ENCODE measurements at places on chromosomes 16 and 17.

DNA sequence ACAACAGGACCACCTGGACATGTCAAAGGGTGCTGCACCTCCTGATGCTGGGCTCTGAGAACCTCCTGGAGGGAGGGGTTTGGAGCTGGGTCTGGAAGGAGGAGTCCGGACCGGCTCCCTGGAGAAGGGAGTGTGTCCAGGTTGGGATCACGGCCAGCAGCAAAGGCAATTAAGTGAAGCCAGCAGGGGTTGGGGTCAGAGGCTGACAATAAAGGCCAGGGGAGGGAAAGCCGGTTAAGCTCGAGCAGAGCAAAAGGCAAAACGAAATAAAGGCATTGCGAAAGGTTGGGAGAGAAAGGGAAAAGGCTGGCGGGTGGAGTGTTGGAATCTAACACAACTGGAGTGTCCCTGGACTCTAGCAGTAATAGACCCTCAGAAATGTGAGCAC, 992 bp upstream of the CACNG4 start:
- no peak for DNase-seq

DNA sequence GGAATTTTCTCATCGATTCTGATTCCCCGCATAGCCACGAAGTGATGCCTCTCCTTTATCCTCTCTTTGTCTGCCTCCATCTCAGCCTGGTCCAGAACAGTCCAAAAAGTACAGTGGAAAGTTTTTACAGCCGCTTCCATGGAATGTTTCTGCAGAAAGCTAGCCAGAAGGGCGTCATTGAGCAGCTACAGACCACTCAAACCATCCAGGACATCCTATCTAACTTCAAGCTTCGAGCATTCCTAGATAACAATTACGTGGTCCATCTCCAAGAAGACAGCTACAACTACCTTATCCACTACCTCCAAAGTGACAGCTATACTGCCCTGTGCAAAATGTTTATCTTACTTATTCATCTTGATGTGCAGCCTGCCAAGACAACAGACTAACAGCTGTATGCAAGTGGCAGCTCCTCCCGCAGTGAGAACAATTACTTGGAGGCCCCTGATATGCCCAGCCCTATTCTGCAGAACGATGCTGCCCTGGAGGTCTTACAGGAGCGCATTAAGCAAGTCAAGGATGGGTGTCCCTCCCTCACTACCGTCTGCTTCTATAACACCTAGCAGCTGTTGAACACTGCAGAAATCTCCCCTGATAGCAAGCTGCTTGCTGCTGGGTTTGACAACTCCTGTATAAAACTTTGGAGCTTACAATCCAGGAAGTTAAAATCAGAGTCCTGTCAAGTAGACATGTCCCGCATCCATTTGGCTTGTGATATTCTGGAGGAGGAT, 38.9 kb downstream of the SLFN12L start:
- no peak for DNase-seq

- no peak for DNase-seq
Observed at GRCh38 chr16:10245002-10245401, 62.8 kb upstream of the GRIN2A start.

DNA sequence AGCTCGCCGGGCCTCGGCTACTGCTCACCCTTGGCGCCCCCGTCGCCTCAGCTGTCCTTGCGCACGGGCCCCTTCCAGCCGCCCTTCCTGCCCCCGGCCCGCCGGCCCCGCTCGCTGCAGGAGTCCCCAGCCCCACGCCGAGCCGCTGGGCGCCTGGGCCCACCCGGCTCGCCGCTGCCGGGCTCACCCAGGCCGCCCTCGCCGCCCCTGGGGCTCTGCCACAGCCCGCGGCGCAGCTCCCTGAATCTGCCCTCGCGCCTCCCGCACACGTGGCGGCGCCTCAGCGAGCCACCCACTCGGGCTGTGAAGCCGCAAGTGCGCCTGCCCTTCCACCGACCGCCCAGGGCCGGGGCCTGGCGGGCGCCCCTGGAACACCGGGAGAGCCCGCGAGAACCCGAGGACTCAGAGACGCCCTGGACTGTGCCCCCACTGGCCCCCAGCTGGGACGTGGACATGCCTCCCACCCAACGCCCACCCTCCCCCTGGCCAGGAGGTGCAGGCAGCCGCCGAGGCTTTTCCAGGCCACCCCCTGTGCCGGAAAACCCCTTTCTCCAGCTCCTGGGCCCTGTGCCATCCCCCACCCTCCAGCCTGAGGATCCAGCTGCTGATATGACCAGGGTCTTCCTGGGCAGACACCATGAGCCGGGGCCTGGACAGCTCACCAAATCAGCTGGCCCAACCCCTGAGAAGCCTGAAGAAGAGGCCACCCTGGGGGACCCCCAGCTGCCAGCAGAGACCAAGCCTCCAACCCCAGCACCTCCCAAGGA, 12.8 kb downstream of the MYO15A start:
- no peak for DNase-seq

GRCh38 chr16:59552164-59552563, 818.0 kb upstream of the GOT2 start:
- no peak for DNase-seq

DNA sequence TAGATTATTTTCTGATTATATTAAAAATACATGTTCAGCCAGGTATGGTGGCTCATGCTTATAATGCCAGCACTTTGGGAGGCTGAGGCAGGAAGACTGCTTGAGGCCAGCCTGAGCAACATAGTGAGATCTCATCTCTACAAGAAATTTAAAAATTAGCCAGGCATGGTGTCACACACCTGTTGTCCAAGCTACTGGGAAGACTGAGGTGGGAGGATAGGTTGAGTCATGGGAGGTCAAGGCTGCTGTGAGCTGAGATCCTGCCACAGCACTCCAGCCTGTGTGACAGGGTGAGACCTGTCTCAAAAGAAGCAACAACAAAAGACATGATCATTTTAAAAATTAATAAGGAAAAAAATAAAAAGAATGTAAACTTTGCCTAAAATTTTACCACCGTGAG, 40.7 kb downstream of the PRAC1 start:
- DNase-seq, result no peak

DNA sequence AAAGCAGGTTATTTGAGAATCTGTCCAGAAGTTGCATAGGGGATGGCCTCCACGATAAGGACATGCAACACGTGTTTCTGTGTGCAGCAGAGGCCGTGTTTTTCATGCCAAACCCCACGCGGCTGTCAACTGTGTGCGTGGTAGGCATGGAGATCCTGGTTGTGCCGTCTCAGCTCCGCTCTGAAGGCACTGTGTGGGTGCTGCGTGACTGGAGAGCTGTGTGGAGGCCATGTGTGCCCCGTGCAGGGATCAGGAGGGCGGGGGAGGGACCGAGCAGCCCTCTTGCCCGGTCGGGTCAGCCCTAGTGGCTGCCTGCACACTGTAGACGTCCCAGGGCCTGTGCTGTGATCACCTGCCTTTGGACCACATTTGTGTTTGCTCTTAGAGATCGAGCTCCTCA, 74.5 kb downstream of the SEC14L1 start:
- DNase-seq, result no peak

- DNase-seq, result no peak
Observed at GRCh38 chr17:34920676-34921075, 40.6 kb downstream of the CCT6B start.

- DNase-seq, result peak; percentile 96
Observed at GRCh38 chr16:57341441-57342303, 16.9 kb upstream of the CCL22 start.
